ENCODE measurements at places on chromosomes 1 and 21.

DNA sequence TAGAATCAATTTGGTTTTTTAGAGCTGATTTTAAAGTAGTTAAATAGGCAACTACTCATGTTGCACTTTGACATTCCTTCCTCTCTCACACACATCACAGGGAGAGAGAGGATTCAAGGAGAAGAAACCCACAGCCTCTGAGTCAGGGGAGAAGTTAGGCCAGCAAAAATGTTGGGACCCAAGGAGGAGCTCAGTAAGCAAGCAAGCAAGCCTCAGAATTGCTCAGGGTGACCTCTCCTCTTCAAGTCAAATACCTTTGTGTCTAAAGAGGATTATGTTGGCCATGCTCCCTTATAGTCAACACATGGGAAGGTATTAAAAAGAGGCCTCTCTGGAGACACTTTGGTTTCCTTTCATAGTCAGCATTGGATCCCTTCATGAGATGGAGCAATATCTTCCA, 80.5 kb upstream of the WARS2 start:
- no peak for DNase-seq
- H3K27me3 ChIP-seq, result no peaks in the 10 kb centered on the region
- H3K36me3 ChIP-seq, result no peaks in the 10 kb centered on the region
- no peak overlapping the region for H3K27ac ChIP-seq
- no peaks in the 10 kb centered on the region for H3K4me1 ChIP-seq
- no peak overlapping the region for H3K4me3 ChIP-seq

GRCh38 chr1:2344121-2344681, 47.2 kb downstream of the MORN1 start:
- no peak for DNase-seq
- no peaks in the 10 kb centered on the region for H3K36me3 ChIP-seq
- H3K27ac ChIP-seq, result no peak overlapping the region
- no peaks in the 10 kb centered on the region for H3K27me3 ChIP-seq
- no peaks in the 10 kb centered on the region for H3K4me1 ChIP-seq
- no peak overlapping the region for H3K4me3 ChIP-seq

DNA sequence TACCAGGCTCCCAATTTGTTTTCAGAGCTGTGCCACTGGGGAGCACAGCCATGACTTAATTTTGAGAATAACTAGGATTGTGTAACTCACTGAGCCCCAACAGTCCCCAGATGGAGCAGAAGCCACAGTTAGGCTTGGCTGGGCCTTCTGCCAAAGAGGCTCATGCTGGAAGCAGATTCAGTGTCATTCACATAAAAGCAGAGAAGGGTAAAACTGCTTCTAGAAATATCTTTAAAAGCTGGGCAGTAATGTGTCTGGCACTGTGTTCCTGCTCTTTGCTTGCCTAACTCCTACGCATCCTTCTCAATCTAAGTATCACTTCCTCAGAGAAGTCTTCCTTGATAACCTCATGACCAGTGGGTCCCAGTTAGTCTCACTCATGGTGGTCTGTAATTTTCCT, 20.3 kb downstream of the STK40 start:
- H3K4me3 ChIP-seq, result no peak overlapping the region
- H3K36me3 ChIP-seq, result peaks cover 9% of the 10 kb centered on the region
- no peak for DNase-seq

DNA sequence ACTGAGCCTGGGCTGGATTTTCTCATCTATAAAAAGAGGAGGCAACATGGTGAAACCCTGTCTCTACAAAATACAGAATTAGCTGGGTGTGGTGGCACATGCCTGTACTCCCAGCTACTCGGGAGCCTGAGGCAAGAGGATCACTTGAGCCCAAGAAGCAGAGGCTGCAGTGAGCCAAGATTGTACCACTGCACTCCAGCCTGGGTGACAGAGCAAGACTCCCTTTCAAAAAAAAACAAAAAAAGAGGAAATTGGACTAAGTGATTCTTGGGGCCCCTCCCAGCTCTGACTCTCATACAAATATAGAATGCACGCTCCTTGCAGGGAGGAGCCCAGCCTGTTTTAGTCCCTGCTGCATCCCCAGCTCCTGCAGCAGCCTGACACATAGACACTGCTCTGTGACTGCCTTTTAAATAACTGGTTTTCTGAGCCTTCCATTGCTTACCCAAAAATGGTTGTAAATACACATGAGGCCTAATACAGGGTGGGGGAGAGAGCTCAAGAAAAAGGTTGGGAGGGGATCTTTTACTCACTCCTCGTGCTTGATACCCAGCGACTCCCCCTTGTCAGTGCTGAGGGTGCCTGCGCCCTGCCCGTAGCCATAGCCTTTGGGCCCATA, 17.2 kb downstream of the CSRP1 start:
- H3K27ac ChIP-seq, result no peak overlapping the region
- no peaks in the 10 kb centered on the region for H3K4me1 ChIP-seq
- H3K36me3 ChIP-seq, result peaks cover 47% of the 10 kb centered on the region
- no peak for DNase-seq
- H3K4me3 ChIP-seq, result no peak overlapping the region
- H3K27me3 ChIP-seq, result no peaks in the 10 kb centered on the region

DNA sequence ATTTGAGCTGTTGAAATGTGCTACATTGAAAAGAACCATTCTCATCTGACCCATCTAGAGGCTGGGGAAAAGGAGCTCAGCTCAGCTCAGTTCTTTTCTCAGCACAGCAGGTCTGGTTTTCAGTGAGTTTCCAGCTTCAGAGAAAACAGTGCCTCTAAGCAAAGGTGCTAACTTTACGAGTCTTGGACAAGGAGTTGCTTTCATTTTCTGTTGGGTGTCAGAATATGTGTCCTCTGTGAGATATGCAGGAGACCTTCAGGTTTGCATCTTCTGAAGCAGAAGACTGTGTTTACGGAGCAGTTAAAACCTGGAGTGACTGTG, 321.3 kb upstream of the USP24 start:
- no peaks in the 10 kb centered on the region for H3K27me3 ChIP-seq
- DNase-seq, result no peak
- H3K4me3 ChIP-seq, result no peak overlapping the region
- H3K4me1 ChIP-seq, result no peaks in the 10 kb centered on the region
- no peak overlapping the region for H3K27ac ChIP-seq

DNA sequence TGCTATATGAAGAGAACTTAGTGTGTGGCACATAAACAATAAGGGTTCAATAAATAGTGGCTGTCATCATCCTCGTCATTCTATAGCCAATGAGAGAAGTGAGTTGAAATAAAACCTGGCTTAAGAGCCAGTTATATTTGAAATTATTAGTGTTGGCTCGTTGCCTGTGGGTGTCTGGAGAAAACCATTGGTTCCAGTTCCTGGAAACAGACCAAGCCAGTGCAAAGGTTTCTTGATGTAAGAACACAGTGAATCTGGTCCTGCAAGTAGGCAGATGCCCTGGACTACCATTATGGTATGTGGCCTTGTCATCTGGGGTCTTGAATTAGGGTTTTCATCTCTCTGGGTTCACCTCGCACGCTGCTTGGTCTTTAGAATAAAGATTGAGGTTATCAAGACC, 43.3 kb downstream of the URB2 start:
- H3K4me3 ChIP-seq, result no peak overlapping the region
- no peak overlapping the region for H3K27ac ChIP-seq
- H3K27me3 ChIP-seq, result no peaks in the 10 kb centered on the region
- H3K4me1 ChIP-seq, result peaks cover 4% of the 10 kb centered on the region
- no peak for DNase-seq
- no peaks in the 10 kb centered on the region for H3K36me3 ChIP-seq

GRCh38 chr1:208180421-208180820, 63.8 kb downstream of the PLXNA2 start:
- H3K36me3 ChIP-seq, result no peaks in the 10 kb centered on the region
- H3K4me3 ChIP-seq, result no peak overlapping the region
- no peak overlapping the region for H3K27ac ChIP-seq
- no peaks in the 10 kb centered on the region for H3K4me1 ChIP-seq

DNA sequence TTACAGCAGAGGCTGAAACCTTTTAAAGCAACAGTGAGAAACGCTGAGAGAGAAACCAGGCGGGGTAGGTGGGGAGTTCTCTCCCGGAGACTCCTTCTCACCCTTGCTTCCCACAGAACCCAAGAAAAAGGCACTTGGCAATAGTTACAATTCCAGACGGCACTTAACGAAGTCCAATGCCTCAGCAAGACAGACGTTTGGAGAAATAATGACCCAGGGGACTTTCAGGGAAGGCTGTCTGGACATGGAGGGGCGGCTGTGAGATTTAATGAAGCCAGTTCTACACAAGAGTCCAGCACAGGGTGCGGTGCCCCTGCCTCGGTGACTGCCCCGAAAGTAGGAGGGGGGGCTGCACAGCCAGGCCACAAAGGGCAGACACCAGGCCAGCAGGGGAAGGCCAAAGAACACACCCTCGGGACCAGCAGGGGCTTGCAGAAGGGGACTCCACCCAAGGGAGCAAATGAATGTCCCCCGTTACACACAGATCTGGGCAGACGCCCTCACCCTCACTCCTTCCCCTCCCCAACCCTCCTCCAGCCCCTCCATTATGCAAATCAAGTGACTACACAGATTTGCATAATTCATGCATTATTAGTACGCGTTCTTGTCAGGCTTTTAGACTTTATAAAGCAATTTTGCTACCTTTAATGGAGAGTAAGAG, 26.3 kb downstream of the KCNN3 start:
- no peak overlapping the region for H3K27ac ChIP-seq
- H3K4me3 ChIP-seq, result no peak overlapping the region
- no peaks in the 10 kb centered on the region for H3K4me1 ChIP-seq
- no peak for DNase-seq
- no peaks in the 10 kb centered on the region for H3K36me3 ChIP-seq

- H3K27ac ChIP-seq, result no peak overlapping the region
- H3K36me3 ChIP-seq, result no peaks in the 10 kb centered on the region
- peaks cover 6% of the 10 kb centered on the region for H3K4me1 ChIP-seq
- H3K27me3 ChIP-seq, result no peaks in the 10 kb centered on the region
- DNase-seq, result no peak
- H3K4me3 ChIP-seq, result no peak overlapping the region
Observed at GRCh38 chr1:153362187-153362775, 4.6 kb downstream of the S100A9 start.

- peaks cover 9% of the 10 kb centered on the region for H3K27me3 ChIP-seq
- no peaks in the 10 kb centered on the region for H3K36me3 ChIP-seq
- DNase-seq, result no peak
- no peaks in the 10 kb centered on the region for H3K4me1 ChIP-seq
Observed at GRCh38 chr1:51607681-51608095, 9.2 kb upstream of the OSBPL9 start.

- peak overlapping the region; percentile 33 for H3K4me3 ChIP-seq
- DNase-seq, result no peak
- H3K27me3 ChIP-seq, result no peaks in the 10 kb centered on the region
- no peak overlapping the region for H3K27ac ChIP-seq
- H3K4me1 ChIP-seq, result peaks cover 11% of the 10 kb centered on the region
- H3K36me3 ChIP-seq, result no peaks in the 10 kb centered on the region
Observed at GRCh38 chr1:193310564-193310963, 124.2 kb upstream of the B3GALT2 start.

DNA sequence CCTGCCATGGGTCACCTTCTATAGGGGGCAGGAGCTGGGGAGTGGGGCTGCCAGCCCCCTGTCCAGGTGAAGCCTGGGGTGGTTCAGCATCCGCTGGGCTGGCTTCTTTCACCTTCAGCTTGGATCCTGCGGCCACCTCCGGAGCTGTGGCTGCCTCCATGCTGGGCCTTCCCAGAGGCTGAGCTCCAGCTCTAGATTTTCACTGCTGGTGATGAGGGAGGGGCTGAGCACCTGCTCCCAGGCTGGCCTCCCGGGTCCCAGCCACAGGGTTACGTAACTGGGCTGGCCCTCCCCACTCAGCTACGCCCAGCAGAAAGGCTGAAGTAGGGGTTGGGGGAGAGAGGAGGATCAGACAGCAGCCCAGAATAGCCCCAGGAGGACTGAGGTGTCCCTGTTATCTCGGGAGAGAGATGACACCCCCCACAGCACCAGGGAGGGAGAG, at the start of gene MYBPHL:
MYBPHL (minus strand) TSS at position 180 of the 442 bp plus-strand sequence; CDS start at position 160, 20 bp downstream.
- no peak within 1 kb of the TSS for H3K4me3 ChIP-seq
- H3K27ac ChIP-seq, result no peak within 1 kb of the TSS
- H3K36me3 ChIP-seq, result no peaks in the 10 kb centered on the region

GRCh38 chr21:33543505-33544129, 779 bp downstream of the SON start:
- H3K4me1 ChIP-seq, result peaks cover 37% of the 10 kb centered on the region
- H3K27me3 ChIP-seq, result no peaks in the 10 kb centered on the region
- H3K36me3 ChIP-seq, result peaks cover 21% of the 10 kb centered on the region
- DNase-seq, result no peak
- peak overlapping the region; percentile 97 for H3K4me3 ChIP-seq

- no peak overlapping the region for H3K4me3 ChIP-seq
- no peaks in the 10 kb centered on the region for H3K27me3 ChIP-seq
- no peaks in the 10 kb centered on the region for H3K4me1 ChIP-seq
Observed at GRCh38 chr1:77824079-77824478, 44.6 kb downstream of the MIGA1 start.

DNA sequence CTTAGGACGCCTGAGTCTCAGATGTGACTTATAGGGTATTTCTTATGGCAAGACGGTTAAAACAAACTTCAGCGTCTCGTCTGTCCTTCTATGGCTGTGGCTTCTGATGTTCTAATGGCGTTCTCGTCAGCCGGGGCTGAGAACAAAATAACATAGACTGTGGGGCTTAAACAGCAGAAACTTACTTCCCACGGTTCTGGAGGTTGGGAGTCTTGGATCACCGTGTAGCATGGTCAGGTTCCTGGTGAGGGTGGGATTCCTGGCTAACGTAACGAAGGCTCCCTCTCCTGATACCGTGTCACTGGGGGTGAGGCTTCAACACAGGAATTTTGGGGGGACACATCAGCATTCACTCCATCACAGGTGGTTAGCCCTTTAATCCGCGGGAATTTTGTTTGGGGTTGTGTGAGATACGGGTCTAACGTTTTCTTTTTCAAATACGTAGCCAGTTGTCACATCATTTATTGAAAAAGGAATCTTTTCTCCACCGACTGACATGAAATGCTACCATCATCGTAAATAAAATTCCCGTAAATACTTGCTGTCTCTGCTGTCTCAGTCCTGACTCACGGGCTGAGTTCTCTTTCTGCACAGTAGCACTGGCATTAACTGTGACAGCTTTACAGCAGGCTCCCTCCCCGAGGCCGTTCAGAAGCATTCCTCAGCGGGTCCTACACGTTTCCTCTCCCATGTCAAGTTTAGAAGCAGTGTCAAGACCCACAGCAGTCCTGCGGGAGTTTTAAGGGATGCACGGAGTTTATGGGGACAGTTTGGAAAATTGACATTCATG, 8.1 kb upstream of the POFUT2 start:
- H3K4me3 ChIP-seq, result no peak overlapping the region
- no peak for DNase-seq
- no peaks in the 10 kb centered on the region for H3K27me3 ChIP-seq
- H3K4me1 ChIP-seq, result peaks cover 15% of the 10 kb centered on the region
- no peak overlapping the region for H3K27ac ChIP-seq

Data from CD4-positive, CD25-positive, alpha-beta regulatory T cell (primary cell).